Activated T-cell treated with anti-CD3 and anti-CD28 coated beads, Interleukin-2, amount 50 U/mL, for 4 hours (primary cell): ENCODE measurements at places on chromosomes 2 and 18. TPM values are rescaled to one million over a fixed set of nuclear protein-coding genes. Genes with fewer than 3 reads are reported as not detected.

Gene MPP4
- total RNA-seq = not detected

Gene GALR1
- not detected for total RNA-seq

Gene SIX3
- not detected for total RNA-seq

Gene CCDC178
- not detected for total RNA-seq
